ENCODE measurements at places on chromosomes 13 and 19.
A peak's percentile ranks its signal among the peaks of the same experiment; 100 is the strongest.

- H3K4me1 ChIP-seq = no peaks in the 10 kb centered on the region
- H3K27ac ChIP-seq = no peak overlapping the region
- H3K36me3 ChIP-seq = no peaks in the 10 kb centered on the region
- no peak overlapping the region for H3K4me3 ChIP-seq
- H3K27me3 ChIP-seq = peaks cover 9% of the 10 kb centered on the region
Observed at GRCh38 chr19:16764280-16764679, 44.6 kb downstream of the NWD1 start.

DNA sequence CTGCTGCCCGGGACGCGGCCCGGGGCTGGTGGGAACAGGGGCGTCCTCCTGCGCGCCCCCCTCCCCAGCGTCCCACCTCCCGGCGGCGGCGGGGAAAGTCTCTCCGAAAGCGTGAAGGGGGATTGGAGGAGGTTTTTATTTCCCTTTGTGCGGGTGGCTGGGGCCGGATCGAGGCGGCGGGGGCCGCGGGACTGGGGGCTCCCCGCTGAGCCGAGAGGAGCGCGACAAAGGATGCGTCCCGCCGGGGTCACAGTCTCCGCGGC, 132 bp downstream of the SHD start:
- H3K27me3 ChIP-seq = no peaks in the 10 kb centered on the region
- peaks cover 16% of the 10 kb centered on the region for H3K4me1 ChIP-seq
- peak overlapping the region; percentile 90 for H3K4me3 ChIP-seq
- peak overlapping the region; percentile 70 for H3K27ac ChIP-seq
- no peak for DNase-seq
- H3K36me3 ChIP-seq = no peaks in the 10 kb centered on the region

DNA sequence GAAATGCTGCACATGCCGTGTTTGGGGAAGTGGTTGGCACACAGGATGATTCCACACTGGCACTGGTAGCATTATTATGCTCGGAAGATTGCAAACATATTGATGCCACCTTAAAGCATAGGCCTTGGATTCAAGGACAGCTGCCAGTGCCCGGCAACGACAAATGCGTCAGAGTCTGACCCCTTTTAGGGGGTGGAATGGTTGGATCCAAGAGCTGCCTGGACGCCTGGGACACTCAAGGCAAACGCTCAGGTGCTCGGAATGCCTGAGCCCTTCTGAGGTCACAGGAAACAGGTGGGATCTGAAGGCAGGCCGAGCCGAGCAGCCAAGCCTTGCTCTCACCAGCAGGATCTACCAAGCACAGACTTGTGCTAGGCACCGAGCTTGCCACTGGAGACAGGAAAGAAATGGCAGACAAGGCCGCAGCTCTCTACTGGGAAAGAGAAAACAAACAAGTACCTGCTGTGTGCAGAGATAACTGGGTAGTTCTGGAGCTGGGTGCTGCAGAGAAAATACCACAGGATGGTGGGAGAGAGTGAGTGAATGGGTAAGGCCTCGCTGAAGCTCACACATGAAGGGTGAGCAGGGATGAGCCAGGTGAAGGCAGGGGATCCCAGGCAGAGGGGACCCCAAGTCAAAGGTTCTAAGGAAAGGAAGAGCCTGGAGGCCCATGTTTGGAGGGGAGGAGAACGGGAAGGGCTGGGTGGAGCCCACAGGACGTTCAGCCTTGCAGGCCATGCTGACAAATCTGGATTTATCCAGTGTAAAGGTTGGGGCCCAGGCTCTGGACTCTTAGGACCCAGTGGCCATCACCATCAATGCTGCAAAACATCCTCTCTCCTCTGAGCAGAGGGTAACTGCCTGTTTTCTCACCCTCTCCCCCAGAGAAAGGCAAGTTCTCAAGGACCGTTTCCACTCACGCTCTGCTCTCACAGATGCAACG, 9.2 kb downstream of the RANBP3 start:
- no peaks in the 10 kb centered on the region for H3K27me3 ChIP-seq
- no peak overlapping the region for H3K4me3 ChIP-seq
- H3K36me3 ChIP-seq = no peaks in the 10 kb centered on the region
- peak overlapping the region; percentile 84 for H3K27ac ChIP-seq
- no peak for DNase-seq

DNA sequence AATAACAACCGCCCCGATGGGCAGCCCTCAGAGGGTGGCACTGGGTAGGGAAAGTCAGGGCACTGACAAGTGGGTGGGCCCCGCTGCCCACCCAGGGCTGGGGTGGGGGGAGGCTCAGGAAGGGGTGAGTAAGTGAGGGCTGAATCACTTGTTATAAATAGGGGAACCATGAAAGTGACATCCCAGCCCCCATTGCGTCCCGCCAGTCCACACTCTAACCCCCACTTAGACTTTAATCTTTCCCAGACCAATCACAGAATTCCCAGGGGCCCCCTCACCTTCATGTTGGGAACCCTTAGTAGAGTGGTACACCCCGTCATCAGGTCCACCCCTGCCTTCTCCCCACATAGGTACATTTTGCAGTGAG, 37.0 kb upstream of the NANOS3 start:
- peaks cover 3% of the 10 kb centered on the region for H3K36me3 ChIP-seq
- no peak for DNase-seq
- H3K27ac ChIP-seq = no peak overlapping the region

DNA sequence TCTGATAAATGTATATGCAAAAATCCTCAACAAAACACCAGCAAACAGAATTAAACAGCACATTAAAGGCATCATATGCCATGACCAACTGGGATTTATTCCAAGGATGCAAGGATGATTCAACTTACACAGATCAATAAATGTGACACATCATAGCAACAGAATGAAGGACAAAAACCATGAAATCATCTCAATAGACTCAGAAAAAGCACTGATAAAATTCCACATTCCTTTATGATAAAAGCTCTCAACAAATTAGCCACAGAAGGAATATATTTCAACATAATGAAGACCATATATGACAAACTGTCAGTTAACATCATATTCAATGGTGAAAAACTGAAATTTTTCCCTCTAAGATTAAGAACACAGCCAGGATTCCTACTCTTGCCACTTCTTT, 691.6 kb downstream of the DIAPH3 start:
- DNase-seq = no peak
- no peak overlapping the region for H3K27ac ChIP-seq
- no peaks in the 10 kb centered on the region for H3K27me3 ChIP-seq
- H3K4me3 ChIP-seq = no peak overlapping the region

DNA sequence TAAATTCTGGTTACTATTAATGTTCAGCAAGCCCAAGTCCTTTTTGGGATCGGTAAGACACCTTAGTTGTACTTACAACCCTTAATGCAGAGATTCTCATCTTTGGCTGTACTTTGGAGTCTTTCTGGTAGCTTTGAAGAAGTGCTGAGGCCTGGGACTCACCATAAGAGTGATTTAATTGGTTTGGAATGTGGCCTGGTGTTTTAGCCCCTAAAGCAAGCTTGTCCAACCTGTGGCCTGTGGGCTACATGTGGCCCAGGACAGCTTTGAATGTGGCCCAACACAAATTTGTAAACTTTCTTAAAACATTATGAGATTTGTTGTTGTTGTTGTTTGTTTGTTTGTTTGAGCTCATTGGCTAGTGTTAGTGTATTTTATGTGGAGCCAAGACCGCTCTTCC, 215.3 kb downstream of the ZIC5 start:
- H3K4me1 ChIP-seq = no peaks in the 10 kb centered on the region
- H3K27ac ChIP-seq = no peak overlapping the region
- DNase-seq = no peak
- H3K27me3 ChIP-seq = no peaks in the 10 kb centered on the region
- H3K36me3 ChIP-seq = no peaks in the 10 kb centered on the region
- no peak overlapping the region for H3K4me3 ChIP-seq

DNA sequence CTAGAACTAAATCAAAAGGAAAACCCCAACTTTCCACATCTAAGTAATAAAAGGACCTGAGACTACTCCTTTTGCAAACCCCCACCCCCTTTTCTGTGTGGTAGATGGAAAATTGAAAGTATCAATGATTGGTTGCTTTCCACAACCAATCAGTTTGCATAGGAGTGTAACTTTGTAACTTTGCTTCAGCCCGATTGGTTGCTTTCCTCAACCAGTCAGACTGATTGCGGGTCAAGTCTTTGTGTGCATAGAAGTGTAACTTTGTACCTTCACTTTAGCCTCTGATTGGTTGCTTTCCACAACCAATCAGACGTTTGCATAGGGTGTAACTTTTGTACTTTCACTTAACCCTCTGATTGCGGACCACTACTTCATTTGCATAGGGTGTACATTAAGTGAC, 8.0 kb upstream of the B3GLCT start:
- H3K4me1 ChIP-seq = no peaks in the 10 kb centered on the region
- no peak for DNase-seq
- no peak overlapping the region for H3K4me3 ChIP-seq
- no peaks in the 10 kb centered on the region for H3K27me3 ChIP-seq
- no peak overlapping the region for H3K27ac ChIP-seq

All from cardiac muscle cell (in vitro differentiated cells and primary cell).